ENCODE measurements at places on chromosomes 12 and 14.

- no peak for DNase-seq
Measured at GRCh38 chr12:70508178-70508577, 129.1 kb downstream of the PTPRB start.

GRCh38 chr12:98686603-98687002, 41.5 kb downstream of the APAF1 start:
- DNase-seq: no peak

DNA sequence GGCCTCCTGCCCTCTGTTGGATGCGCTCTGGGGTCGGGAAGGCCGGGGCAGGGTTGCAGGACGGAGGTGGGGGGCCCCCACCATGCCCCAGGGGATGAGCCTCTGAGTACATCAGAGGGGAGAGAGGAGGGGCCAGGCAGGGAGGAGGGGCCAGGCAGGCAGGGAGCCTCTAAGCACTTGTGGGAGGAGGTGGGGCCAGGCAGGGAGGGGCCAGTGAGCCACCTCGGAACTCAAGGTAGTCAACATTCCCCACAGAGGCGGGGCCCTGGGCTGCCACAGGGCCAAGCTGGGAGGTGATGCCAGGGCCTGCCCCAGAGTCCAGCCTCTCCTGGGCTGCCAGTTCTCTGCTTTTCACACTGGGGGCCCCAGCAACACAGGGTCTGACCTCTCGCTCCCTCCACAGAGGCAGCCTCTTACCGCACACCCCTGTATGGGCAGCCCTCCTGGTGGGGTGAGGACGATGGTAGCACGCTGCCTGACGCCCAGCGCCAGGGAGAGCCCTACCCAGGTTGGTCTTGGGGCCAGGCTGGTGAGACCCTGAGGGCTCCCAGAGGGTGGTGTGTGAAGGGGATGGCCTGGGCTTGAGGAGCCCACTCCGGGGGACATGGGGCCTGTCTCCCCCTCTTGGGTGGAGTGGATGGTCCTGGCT, 17.4 kb downstream of the CEP170B start:
- DNase-seq: no peak

DNA sequence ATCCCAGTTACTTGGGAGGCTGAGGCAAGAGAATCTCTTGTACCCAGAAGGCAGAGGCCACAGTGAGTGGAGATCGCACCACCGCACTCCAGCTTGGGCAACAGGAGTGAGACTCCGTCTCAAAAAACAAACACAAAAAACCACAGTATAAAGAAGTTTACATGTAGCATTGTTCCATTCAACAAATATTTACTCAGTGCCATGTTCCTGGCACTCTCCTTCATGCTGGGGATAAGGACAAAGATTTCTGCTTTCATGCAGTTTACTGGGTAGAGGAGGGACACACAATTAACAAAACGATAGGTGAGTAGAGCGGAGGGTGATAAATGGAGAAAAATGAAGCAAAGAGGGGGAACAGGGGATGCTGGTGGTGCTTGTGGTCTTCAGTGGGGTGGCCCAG, 68.2 kb upstream of the OVCH1 start:
- DNase-seq: no peak

DNA sequence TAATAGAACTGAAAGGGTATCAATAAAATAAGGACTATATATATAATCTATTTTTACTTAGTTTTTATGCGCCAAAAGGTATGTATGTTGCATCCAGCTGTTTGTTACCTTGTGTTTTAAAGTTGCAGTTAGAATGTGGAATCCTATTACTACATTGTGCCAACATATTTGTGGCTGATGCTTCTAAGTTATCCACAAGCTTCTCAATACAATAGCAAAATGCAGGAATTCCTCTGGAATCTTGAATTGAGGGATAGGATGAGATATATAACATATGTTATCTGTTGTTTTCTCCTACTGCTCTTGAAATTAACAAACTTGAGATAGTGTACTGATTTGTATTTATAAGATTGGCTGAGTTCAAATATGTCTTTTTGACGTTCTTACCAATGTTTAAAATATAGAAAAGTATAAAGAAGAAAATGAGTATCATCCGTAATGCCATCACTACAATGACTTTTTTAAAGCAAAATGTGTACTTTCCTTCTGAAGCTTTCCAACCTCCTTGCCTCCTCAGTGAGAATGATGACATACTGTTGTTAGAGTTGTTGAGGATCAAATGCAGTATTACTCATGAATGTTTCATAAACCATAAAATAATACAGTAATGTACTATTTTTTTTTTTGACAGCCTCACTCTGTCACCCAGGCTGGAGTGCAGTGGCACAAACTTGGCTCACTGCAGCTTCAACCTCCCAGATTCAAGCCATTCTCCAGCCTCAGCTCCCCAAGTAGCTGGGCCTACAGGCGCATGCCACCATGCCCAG, 6.6 kb downstream of the RAP1B start:
- no peak for DNase-seq

DNA sequence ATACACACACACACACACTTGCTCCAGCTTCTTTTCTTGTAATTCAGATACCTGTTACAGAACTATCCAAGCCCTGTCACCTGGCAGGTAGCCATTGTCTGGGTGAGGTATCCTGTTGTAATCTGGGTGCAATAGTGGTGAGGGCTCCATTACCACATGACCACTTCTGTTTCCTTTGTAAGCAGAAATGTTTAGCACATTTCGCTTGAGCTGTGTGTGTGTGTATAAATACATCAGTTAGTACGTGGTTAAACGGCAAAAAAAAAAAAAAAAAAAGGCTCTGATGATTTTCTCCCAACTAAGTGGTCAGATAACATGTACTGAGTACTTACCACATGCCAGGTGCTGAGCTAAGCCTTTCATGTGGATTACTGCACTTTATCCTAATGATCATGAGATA, 129.3 kb upstream of the SSTR1 start:
- DNase-seq: no peak

- DNase-seq: peak; percentile 47
Measured at GRCh38 chr12:16555630-16556029, 50.3 kb downstream of the LMO3 start.

- no peak for DNase-seq
Measured at GRCh38 chr12:2187195-2187945, 134.6 kb downstream of the CACNA1C start.

- no peak for DNase-seq
Measured at GRCh38 chr12:4432878-4433744, 12.5 kb downstream of the FGF6 start.

DNA sequence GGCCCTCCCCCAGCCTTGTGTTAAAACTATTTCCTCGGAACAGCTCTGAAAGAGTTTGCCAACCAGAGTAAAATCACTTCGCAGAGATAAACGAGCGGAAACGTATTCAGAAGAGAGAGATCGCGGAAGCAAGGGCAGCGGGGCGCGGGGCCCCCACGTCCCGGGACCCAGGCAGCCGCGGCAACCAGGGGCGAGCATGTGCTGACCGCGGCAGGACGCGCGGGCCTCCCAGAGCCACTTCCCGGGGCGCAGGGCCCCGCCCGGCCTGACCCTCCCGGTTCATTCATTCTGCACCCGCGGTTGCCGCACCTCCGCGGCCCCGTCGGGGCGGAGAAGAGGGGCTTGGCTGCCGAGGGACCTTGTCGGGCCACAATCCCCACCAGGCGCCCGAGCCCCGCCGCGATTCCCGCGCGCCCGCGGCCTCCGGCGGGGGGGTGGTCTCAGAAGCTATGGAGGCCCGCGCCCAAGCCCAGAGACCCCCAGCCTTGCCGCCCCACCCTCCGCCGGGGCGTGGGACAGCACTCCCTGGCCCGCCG, 598 bp downstream of the UBE2N start:
- DNase-seq: no peak

GRCh38 chr12:42935090-42935489, 345.5 kb upstream of the PRICKLE1 start:
- DNase-seq: no peak

GRCh38 chr14:68791078-68791901, 1.6 kb downstream of the ZFP36L1 start:
- DNase-seq: no peak

GRCh38 chr14:78399316-78399889, 229.2 kb downstream of the NRXN3 start:
- DNase-seq: no peak

GRCh38 chr14:75297411-75298040, 18.9 kb downstream of the FOS start:
- no peak for DNase-seq

GRCh38 chr12:113347-113746, 46.8 kb downstream of the IQSEC3 start:
- no peak for DNase-seq

DNA sequence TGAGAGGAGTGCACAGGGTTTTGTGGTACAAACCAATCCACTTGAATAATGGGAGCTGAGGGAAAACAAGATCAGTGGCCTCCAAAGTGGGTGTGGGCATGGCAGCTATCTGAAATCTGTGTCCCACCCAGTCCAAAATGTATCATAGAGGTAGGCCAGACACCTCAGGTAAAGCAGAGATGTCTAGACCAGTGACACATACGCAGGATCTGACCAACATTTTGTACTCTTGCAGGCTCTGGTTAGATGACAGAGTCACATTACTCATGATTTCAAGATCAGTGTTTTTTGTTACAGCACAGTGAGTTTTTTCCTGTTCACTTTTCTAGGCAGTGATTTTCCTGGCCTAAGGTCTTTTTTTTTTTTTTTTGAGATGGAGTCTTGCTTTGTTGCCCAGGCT, 211.8 kb downstream of the PCNX1 start:
- DNase-seq: no peak

DNA sequence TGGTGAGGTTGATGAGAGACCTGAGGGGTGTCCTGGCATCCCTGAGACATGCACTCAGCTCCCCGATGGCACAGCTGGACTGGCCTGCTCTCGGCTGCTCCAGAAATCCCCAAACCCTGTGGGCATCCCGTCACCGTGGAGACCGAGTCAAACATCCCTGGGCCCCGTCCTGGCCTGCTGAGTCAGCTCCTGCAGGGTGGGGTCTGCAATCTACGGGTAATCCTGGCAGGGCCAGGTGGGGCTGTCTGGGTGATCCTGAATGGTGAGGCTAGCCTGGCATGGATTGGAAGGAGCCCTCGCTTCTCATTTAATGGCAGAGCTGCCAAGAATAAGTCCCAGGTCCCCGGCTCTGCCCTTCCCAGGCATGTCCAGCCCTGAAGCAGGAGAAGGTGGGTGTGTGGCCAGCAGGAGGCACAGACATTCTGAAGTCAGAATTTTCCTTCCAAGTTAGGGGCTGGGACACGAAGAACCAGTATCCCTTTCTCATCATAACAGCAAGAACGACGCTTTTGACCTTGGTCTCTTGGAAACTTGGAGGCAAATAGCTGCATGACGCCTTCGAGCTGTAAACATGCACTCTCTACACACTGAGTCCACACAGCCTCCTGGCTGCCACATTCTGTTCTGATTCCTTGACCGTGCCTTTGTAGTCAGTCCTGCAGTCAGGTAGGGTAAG, 17.7 kb upstream of the SERPINA4 start:
- DNase-seq: no peak

DNA sequence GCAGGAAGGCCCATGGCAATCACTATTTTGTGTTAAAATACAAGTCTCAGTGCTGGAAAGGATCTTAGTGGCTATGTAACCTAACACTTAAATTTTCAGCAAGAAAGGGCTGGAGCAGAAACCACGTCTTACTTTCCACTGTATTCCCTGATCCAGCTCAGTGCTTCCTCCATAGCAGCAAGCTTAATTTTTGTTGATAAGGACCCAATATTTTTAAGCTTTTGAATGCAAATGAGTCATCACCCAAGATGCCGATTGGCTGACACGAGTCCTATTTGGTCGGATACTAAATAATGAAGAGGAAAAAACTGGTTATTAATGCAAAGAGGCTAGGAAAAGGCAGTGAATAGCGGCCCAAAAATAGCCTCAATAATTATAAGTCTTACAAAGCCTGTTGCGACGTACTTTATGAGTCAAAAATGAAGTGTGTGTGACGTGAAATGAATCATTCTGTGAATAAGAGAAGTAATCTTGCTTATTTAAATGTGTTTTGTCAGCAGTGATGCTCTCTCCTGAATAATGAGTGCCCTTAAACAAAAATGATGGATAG, 46.9 kb upstream of the IGF1 start:
- peak; percentile 15 for DNase-seq

- no peak for DNase-seq
Measured at GRCh38 chr14:20684662-20685456, 499 bp downstream of the RNASE4 start.

- no peak for DNase-seq
Measured at GRCh38 chr12:124347805-124348658, 53.1 kb downstream of the RFLNA start.

DNA sequence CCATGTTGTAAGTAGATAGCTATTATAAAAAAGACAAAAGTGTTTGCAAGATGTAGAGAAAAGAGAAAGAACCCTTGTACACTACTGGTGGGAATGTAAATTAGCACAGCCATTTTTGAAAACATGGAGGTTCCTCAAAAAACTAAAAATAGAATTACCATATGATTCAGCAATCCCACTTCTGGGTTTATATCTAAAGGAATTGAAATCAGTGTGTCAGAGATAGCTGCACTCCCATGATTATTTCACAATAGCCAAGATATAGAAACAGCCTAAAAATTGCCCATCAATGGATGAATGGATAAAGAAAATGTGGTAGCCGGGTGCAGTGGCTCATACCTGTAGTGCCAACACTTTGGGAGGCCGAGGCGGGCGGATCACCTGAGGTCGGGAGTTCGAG, 9.2 kb downstream of the PSMC6 start:
- no peak for DNase-seq

DNA sequence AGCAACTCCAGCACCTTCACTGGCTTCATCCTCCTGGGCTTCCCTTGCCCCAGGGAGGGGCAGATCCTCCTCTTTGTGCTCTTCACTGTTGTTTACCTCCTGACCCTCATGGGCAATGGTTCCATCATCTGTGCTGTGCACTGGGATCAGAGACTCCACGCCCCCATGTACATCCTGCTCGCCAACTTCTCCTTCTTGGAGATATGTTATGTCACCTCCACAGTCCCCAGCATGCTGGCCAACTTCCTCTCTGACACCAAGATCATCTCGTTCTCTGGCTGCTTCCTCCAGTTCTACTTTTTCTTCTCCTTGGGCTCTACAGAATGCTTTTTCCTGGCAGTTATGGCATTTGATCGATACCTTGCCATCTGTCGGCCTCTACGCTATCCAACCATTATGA, 6.8 kb downstream of the OR11G2 start:
- no peak for DNase-seq

DNA sequence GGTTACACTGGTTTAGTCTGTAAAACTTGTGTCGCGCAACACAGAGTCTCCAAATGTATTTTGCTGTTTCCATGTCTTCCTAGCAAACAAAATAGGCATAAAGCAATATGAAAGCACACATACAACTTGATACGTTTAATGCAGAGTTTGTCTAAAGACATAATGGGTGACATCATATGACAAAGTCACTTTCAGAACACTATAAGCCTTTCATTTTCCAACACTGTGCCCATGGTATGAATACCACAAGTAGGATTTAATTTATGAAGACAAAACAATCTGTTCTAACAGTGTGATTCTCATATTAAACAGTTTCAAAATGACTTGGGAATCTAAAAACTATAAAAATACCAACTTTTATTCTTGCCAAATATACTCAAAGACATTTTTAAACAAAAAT, 58.4 kb downstream of the PTPN21 start:
- DNase-seq: no peak

Measured in AG04450 (cell line).